ENCODE measurements at places on chromosomes 7 and 10. TPM values are rescaled to one million over a fixed set of nuclear protein-coding genes. Genes with fewer than 3 reads are reported as not detected.

FFAR4 gene
- total RNA-seq = 0.14 TPM

ZNF862 gene
- 9.0 TPM for total RNA-seq

HOXA2 gene
- 1.5 TPM for total RNA-seq

CYP17A1 gene
- total RNA-seq = 0.14 TPM

H2BK1 gene
- not detected for total RNA-seq

HOXA11 gene
- not detected for total RNA-seq

IQCE gene
- 4.2 TPM for total RNA-seq

SUN3 gene
- total RNA-seq = 1.1 TPM

CDHR3 gene
- 2.2 TPM for total RNA-seq

CUBN gene
- 1.7 TPM for total RNA-seq

MKX gene
- 0.05 TPM for total RNA-seq

R3HCC1L gene
- total RNA-seq = 20.4 TPM

LRRN3 gene
- total RNA-seq = 23.8 TPM

CTAGE15 gene
- 0.24 TPM for total RNA-seq

FKBP6 gene
- total RNA-seq = 0.19 TPM

GNB2 gene
- total RNA-seq = 45.8 TPM

ARL5B gene
- total RNA-seq = 16.5 TPM

CRPPA gene
- 1.4 TPM for total RNA-seq

ACHE gene
- total RNA-seq = 6.9 TPM

RBM48 gene
- total RNA-seq = 9.7 TPM

ITGA8 gene
- 1.3 TPM for total RNA-seq

PNLIPRP1 gene
- not detected for total RNA-seq

MPP7 gene
- total RNA-seq = 2.8 TPM

PRTFDC1 gene
- total RNA-seq = 9.1 TPM

GBX1 gene
- total RNA-seq = not detected

AKR1C8 gene
- 0.09 TPM for total RNA-seq

IKZF1 gene
- 124 TPM for total RNA-seq

GJD4 gene
- total RNA-seq = 0.09 TPM

TLX1 gene
- total RNA-seq = 0.05 TPM

EMX2 gene
- 0.09 TPM for total RNA-seq

THNSL1 gene
- 4.1 TPM for total RNA-seq

ACTA2 gene
- 36.8 TPM for total RNA-seq

VSTM4 gene
- 3.4 TPM for total RNA-seq

PDE6C gene
- not detected for total RNA-seq

All from thymus (tissue), 14 donors.